ENCODE measurements at places on chromosomes 3 and 15.

- no peak for DNase-seq
Observed at GRCh38 chr15:25478313-25478712, 39.5 kb upstream of the UBE3A start.

- no peak for DNase-seq
Observed at GRCh38 chr3:116216761-116217160, 228.5 kb downstream of the LSAMP start.

GRCh38 chr3:51099794-51100535, 285.1 kb upstream of the MANF start:
- DNase-seq, result peak; percentile 28

- no peak for DNase-seq
Observed at GRCh38 chr15:26049900-26050657, 187.0 kb upstream of the ATP10A start.

- no peak for DNase-seq
Observed at GRCh38 chr3:10817506-10817905, 1.5 kb downstream of the SLC6A11 start.

GRCh38 chr15:70530017-70530499, 233.3 kb downstream of the UACA start:
- DNase-seq, result no peak

- no peak for DNase-seq
Observed at GRCh38 chr3:128322030-128323022, 144.4 kb downstream of the DNAJB8 start.

DNA sequence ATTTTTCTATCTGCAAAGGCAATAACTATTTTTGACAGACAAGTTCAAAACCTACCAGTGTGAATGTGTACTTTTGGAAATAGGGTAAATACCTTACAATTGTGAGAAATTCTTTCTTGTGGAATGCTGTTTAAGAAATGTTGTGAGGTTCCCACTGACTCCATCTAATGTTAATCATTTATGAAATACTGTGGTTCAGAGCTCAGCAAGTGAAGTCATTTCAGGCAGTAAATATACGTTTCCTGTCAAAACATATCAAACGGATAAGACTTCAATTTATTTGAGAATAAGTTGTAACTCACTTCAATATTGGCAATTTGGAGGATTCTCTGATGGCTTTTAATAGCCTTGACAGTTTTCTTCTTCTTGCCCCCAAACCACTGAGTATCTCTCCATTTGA, 16.4 kb downstream of the TAFA4 start:
- DNase-seq, result no peak

DNA sequence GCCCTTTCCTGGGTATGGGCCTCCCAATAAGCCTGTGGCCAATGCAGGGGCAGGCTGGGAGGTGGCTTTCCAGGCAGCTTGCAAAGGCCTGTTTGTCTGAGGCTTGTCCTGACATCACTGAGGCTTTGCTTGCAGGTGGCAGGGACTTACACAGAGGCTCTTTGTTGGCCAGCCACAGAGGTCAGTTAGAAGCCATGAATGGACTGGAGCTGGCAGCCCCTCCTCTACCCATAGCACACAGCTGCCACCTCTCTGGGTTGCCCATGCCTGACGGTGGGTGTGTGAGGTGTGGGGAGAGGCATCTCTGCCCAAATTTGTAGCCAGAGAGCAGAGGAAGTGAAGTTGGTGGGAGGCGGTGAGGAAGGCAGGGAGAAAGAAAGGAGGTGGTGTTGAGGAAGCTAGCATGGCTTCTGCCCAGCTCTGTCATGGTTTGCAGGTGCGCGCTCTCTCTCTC, 17.1 kb downstream of the LIMD1 start:
- no peak for DNase-seq

DNA sequence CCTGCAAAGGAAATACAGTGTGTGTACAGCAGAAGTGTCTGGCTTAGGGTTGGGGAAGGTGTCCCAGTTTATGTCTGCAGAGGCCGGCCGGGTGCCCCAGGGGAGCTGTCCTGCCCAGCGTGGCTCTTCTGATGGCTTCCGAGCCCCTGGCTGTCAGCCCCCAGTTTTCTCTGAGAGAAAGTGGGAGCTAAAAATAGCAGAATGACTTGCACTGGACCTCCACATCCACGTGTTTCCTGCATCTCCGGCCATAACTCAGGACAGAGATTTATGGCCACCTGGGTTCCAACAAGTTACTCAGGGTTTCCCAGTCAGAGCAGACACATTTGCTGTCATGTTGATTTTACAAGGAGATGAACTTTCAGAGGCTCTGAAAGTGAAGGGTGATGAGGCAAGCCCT, 192.0 kb downstream of the ATP10A start:
- no peak for DNase-seq

GRCh38 chr15:91609231-91609630, 244.3 kb upstream of the SLCO3A1 start:
- DNase-seq, result no peak

All from SHP77 treated with DMSO at 0.1 percent for 48 hours (cell line).